ENCODE measurements at places on chromosomes 2 and 18.
A peak's percentile ranks its signal among the peaks of the same experiment; 100 is the strongest.

GRCh38 chr2:209351636-209352035 lies 72.2 kb upstream of the MAP2 start:
- DNase-seq = no peak

GRCh38 chr2:3807853-3808252 lies 104.5 kb downstream of the DCDC2C start:
- DNase-seq = no peak

- no peak for DNase-seq
These were observed 15.5 kb downstream of the LYG1 start for GRCh38 chr2:99285526-99285925.

GRCh38 chr2:29782549-29783458 lies 138.6 kb downstream of the ALK start:
- DNase-seq = no peak

GRCh38 chr2:11554399-11554716 lies 20.5 kb downstream of the GREB1 start:
- DNase-seq = no peak

DNA sequence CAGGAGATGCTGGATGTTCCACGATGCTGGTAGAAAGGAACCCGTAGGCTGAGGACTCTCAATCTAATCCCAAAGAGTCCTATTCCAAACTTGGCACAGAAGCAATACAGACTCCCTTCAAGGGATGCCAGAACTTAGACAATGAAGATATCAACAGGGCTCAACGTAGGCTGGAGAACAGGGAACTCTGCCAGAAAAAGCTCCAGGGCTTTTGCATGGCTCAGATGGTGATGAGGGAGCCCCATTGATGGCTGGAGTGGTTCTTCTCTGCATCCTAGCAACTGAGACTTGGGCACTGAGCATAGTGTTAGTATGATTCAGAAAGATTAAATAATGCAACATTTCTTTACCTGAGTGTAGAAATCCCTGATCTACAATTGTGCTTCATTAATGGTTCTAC lies 117.2 kb upstream of the NCK2 start:
- no peak for DNase-seq

DNA sequence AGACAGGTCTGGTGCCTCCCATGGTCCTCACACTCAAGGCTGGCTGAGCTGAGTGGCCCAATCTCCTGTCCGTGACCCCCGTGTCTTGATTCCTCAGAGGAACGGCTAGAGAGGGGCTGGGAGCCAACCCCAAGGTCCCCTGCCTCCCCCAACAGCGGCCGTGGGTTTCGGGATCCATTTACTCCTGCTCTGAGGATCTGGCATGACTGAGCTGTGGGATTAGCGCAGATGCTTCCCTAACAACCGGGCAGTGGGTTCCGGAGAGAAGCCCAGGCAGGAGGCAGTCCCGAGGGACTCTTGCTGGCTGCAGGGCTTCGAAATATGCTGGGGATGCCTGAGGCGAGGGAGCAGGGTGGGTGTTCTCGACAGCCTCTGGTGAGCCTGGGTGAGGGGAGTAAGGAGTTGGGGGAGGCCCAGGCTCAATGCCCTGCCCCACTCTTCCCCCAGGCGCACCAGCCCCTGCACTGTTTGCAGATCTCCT lies 18.9 kb downstream of the GPR35 start:
- no peak for DNase-seq

DNA sequence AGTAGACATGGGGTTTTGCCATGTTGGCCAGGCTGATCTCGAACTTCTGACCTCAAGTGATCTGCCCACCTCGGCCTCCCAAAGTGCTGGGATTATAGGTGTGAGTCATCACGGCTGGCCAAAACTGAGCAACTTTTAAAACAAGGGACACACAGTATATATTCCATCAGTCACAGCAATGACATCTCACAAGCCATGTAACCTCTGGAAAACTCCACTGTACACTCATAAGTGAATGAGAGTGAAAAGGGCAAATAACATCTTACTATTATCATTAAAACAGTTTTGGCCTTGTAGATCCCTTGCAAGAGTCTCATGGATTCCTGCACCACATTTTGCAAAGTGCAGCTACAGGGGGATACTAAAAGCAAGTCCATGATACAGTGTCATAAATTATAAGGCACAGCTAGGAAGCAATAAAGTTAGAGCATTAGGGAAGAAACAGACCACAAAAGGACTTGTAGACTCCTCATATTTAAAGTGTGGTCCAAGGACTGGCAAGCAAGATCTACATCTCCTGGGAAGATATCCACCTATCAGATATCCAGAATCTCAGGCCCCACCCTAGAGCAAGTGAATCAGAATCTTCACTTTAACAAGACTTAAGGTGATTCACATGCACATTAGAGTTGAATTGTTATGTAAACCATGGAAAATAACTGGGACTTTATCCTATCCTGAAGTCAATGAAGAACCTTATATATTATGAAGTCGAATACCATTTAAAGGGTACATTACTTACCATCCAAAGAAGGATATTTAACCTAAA lies 5.7 kb downstream of the SMC6 start:
- DNase-seq = no peak

DNA sequence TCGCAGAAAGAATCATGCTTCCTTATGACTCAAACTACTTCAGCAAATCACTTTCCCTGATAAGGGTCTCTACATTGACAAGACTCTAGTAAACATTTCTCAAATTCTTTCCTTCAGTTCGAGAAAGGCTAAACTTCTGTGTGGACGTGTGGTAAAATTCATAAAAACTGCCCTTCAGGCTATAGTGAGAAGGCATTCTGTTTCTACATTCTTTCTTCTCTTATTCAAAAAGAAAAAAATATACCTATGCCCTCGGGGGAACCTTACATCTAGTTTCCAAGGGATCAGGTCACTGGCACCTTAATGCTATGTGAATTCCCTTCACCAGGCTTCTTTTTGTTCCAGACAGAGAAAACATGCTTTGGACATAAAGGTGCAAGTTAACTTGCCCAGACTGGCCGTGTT lies 4.9 kb downstream of the VIT start:
- no peak for DNase-seq

GRCh38 chr18:183769-184168 lies 25.4 kb downstream of the USP14 start:
- no peak for DNase-seq

DNA sequence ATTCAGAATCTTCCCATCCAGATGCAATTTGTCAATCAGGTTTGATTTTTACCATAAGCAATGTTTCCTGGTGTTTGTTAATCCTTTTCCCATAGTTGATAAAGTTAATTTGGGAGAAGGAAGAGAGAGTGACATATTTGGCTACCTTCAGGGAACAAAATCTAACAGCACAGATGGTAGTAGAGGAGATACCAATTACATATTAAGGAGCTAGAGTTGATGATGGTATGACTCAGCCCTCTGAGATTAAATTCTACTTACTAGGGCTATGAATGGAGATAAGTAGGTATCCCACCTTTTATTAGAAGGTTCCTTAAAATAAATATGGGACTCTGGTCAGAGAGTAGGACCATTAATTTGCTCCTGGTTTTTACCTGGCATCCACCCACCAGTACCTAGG lies 139.7 kb downstream of the EHBP1 start:
- DNase-seq = no peak

- no peak for DNase-seq
These were observed 47.6 kb upstream of the FAM124B start for GRCh38 chr2:224449212-224450147.

DNA sequence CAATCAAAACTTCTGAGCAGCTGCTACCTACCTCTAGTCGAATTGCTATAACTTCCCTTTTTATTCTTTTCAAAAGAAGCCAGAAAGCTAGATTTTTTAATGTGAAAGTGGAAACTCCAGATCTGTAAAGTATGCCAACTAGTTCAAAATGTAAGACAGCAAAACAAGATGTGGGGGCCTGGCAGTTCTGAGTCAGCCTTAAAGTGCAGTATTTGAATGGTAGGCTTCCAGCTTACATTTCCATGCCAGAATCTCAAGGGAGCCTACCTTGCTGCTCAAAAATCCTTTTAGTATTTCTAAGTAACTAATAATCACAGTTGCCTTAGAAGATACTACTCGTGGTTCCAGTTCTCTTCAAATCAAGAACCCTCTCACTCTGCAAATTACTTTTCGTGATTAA lies 1288.7 kb downstream of the LRP1B start:
- DNase-seq = no peak

DNA sequence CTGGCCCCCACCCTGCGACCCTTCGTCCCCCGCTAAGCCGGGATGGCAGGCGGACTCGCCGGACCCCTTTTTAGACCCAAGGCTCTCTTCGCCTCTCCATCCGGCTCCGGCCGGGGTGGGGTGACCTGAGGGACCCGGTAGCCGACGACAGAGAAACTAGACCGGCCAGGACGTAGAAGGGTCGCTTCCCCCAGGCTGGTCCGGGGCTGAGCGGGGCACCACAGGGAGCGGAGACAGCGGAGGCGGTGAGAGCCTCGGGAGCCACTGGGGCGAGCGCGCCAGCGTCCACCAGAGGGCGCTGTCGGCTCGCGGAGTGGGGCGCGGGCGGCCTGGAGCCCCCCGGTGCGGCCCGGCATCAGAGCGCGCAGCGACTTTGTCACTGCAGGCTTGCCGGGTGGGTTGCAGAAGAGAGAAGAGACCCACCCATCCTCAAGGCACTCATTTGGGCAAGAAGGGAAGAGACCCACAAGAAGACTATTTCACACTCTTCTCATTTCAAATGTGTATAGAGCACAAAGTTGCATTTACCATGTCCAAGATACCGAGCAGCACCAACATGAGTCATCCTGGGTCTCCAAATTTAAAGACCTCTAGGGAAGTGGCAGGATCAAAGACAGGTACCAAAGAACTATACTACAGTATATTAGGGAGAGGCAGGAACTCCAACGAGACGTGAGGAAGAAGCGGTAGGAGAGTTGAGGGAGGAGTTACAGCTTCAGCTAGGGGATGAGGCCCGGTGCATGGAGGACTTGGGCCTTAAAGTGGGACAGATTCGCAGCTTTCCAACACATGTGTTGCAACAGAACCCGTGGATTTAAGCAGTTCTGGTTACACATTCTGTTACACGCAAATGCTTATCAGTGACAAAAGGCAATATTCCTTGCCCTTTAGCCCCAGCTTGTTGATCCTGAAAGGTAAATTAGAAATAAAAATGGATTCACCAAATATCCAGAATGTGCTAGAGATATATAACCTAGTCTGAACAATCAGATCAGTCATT lies 7.6 kb upstream of the PRKCE start:
- peak; percentile 23 for DNase-seq

DNA sequence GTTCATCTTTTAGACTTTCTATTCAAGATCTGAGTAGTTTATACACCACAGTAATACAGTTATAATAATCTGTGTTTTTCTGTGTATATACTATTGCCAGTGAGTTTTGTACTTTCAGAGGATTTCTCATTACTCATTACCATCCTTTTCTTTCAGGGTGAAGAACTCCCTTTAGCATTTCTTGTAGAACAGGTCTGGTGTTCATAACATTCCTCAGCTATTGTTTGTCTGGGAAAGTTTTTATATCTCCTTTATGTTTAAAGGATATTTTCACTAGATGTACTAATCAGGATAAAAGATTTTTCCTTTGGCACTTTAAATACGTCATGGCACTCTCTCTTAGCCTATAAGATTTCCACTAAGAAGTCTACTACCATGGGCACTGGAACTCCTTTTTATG lies 705.5 kb downstream of the SLC4A3 start:
- DNase-seq = no peak

- DNase-seq = no peak
These were observed 2012.3 kb upstream of the PIK3C3 start for GRCh38 chr18:39942702-39943101.

GRCh38 chr2:13488965-13489364 lies 772.2 kb downstream of the TRIB2 start:
- DNase-seq = no peak

DNA sequence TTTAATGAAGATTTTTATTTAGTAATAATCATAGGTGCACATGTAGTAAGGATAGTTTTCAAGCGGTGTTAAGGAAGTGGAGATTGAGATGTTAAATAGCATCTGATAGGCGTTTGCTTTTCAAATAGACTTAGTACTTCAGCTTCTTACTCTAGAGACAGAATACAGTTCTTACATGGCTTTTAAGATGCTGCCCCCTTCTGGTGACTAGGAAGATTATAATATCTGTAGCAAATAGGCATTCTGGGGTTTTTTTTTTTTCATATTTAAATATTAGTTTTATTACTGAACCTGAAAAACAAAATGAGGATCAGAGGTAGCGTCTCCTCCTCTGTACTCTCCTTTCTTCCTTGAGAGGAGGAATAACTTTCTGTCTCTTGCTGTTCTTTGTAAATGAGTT lies 100.2 kb downstream of the AGAP1 start:
- no peak for DNase-seq

- no peak for DNase-seq
These were observed 202.8 kb downstream of the PIK3C3 start for GRCh38 chr18:42157878-42158277.

GRCh38 chr18:59721931-59722330 lies 24.7 kb upstream of the CCBE1 start:
- no peak for DNase-seq

DNA sequence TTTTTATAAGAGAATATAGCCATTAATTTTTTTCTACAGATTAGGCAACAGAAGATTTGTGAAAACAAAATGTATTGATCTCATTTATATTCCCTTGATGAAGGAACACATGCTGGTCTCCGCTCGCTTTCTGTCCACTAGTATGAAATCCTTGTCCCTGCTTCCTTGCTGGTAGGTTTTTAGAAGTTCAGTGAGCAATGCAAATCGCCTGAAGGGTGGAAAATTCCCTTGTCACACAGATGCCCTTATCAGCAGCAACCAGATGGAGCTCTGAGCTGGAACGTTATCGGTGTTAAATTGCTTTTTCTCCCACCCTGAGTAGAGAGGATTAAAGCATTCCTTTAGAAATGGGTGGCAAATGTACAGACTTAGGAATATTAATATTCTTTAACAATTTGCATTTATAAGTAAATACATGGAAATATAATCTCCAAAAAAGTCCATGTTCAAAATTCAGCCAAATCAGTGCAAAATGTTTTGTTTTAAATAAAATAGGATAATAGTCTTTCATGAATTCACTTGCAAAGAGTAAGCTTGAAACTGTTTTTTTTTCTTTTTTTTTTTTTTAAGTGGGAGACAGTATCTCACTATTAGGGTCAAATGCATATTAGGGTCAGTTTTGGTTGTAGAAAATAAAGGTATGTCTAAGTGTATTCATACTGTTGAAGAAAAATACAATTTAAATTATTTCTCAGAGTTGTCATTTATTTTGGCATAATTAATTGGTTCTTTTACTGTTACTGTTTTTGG lies 164.0 kb upstream of the MYO3B start:
- DNase-seq = no peak

DNA sequence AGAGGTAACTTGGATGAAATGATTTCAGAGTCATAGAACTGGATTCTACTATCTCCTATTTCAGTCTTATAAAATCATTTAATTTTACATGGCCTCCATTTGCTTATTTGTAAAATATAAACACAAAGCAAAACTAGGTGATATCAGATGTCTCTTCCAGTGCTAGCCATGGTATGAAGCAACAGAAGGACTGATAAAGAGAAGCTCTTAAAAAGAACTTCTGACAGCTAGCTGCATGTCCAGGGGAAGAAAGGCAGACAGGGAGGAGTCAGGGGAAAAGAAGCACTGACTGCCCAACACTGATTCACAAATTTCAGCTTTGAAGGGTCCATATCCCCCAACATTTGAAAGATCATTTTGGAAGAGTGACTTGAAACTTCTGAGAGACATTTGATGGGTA lies 6.4 kb downstream of the SLC8A1 start:
- no peak for DNase-seq

- no peak for DNase-seq
These were observed 25.2 kb downstream of the AAK1 start for GRCh38 chr2:69618362-69618761.

Measured in C1 segment of cervical spinal cord (tissue), 14 donors.